Activated CD4-positive, alpha-beta T cell treated with anti-CD3 and anti-CD28 coated beads, Interleukin-2, amount 50 U/mL, for 24 hours (primary cell): ENCODE measurements at places on chromosomes 5 and 9.

DNA sequence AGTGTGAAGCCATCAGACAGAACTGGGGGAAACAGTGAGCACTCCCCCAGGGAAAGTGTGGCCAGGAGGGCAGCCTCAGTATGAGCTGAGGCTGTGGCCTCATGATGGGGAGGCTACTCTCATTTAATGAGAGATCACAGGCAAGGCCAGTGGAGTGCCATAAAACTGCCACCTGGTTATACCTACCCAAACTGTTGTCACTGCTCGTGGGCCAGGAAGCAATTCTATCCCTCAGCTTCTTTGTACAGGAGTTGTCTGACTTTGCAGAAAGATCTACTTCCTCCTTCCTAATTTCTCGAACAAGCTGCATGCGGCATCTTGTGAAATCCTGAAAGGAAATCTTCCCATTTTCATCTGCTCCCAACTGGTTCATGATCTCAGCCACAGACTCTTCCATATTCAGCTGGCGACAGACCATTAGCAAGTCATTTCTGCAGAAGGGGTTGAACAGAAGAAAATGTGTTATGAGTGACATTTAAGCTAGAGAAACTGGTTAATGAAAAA lies 50.0 kb downstream of the TSSK1B start:
- no peak for DNase-seq

DNA sequence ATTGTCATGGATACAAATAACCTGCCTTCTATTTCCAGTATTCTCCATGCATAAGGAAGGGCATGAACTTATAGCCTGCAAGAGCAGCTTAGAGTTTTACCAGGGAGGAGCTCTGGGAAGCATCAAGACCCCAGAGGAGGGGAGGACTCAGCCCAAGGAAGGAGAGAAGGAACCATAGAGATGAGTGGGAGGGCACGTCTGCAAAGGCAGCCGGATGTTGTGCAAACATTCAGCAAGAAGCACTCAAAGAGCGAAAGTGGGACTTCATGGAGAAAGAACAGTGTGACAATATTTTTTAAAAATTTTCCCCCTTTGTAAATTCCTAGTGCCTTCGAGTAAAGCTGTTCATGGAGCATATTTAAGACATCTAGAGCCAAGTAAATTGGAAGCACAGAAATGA lies 270.1 kb upstream of the PTGER4 start:
- DNase-seq = no peak

- DNase-seq = no peak
Observed at GRCh38 chr5:23014266-23014665, 161.1 kb upstream of the CDH12 start.

DNA sequence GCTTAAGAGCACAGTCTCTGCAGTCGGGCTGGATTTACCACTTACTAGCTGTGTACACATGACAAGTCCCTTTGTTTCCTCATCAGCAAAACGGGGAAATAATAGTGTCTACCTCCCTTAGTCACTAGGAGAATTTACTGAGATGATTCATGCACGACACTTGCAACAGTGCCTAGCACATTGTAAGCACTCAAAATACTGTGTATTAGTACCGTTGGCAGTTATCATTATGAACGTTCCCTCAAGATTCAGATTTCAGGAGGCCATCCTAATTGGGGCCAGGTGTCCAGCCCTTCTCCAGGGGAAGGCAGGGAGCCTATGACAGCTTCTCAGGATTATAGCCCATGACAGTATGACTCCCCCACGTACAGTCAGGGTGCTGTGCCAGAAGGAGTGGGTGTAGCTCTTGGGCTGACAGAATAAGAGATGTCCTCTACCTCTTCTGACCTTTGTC lies 164.3 kb downstream of the DOCK2 start:
- no peak for DNase-seq

GRCh38 chr5:67341478-67341877 lies 144.9 kb upstream of the CD180 start:
- DNase-seq = no peak

- no peak for DNase-seq
Observed at GRCh38 chr5:77972469-77973252, 196.5 kb upstream of the TBCA start.

GRCh38 chr9:92147030-92147851 lies 32.0 kb upstream of the SPTLC1 start:
- no peak for DNase-seq

DNA sequence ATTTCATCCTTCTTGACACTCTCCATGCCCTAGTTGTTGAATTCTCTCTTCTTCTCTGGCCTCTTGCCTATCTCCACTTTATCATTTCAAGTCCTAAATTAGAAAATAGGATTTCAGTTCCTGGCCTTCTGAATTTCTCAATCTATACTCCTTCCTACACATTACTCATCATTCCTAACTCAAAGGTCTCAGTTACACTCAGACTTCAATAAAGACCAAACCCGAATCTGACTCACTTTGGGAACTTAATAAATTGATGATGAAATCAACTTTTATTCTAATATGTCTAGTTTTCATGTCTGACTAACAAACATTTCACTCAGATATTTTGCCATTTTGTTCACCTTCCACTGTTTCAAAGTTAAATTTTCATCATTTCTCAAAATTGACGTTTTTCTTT lies 113.6 kb upstream of the TSLP start:
- no peak for DNase-seq

- DNase-seq = no peak
Observed at GRCh38 chr9:122204491-122204890, 24.3 kb downstream of the LHX6 start.

DNA sequence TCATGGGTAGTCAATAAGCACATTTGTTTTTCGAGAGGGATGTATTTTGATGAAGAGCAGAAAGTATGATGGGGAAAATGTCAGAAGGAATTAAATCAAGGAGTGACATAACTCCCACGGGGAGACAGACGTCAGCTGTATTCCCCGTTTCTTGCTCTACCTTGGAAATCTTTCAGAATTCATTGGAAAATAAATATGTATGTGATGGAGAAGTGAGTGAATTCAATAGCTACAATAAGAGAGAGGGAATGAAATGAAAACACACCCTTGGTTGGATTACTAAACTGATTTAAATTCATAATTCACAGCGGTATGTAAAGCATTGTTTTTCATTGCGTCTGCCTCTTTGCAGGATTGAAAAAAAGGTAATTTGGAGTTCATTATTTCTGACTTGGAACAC lies 209.7 kb upstream of the KLF4 start:
- DNase-seq = no peak

DNA sequence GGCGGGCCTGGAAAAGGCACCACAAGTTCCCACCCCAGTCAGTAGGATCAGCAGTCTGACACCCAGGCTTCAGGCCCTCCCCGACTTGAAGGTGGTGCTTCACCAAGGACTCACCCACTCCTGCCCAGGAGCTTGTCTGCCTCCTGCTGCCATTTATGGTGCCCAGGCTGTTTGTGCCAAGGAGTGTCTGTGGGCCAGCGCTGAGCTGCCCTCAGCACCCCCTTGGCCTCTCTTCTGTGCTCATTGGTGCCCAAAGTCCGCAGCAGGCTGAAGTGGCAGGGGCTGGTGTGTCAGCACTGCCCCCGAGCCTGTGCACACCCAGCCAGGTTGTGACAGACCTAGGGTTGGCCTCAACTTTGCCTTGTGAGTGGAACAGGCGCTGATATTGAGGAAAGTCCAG lies 23.5 kb downstream of the JMY start:
- DNase-seq = no peak

- DNase-seq = no peak
Observed at GRCh38 chr5:110702300-110702699, 24.2 kb downstream of the TMEM232 start.

DNA sequence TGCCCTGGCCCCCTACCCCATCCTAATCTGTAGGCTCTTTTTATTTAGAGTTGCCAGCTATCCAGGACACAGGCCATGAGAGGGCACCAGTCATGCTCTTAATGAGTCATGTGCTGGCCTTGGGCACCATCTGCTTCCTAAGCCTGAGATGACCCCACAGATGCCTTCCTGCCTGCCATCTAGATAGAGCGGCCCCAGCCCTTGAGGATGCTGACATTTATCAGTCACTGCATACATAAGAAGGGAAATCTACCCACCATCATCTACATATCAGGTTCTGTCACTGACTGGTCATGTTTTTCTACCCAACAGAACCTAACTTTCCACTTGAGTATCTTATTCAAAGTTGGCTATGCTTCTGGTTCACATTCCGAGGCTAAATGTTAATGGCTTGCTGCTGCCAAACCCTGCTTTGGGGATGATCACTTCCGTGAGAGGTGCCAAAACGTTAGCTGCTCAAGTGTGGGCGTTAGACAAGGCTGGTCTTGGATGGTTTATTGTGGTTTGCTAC lies 49.9 kb upstream of the TTC23L start:
- no peak for DNase-seq

- no peak for DNase-seq
Observed at GRCh38 chr5:12911156-12911555, 1006.9 kb upstream of the CTNND2 start.

DNA sequence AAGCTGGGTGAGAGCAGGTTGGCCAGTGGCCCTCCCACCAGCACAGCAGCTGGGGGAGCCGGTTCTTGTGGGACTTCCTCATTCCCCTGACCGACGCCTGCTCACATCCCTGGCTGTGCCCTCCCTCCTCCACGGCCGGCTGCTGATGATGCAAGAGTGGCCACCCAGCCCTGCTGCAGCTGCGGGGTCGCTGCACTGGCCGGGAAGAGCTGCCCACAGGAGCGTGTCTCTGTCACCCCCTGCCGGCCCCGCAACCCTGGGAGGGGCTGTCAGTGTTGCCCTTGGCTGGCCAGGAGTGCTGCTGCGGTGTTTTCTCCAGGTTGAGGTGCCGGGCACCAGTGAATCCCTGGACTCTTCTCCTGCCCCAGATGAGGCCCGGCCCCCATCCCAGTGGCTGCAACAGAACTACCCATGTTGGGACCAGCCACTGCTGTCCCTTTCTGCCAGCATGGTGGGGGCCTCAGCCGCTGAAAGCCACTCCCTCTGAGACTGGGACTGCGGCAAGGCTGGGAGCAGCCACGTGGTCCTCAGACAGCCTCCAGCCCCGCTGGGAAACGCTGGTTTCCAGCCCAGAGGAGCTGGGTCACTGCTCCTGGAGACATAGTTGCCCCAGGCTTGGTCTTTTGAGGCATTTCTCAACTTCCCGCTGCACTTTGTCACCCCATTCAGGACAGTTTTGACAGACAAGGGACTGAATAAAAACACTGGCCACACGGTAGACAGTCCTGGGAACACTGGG lies 739 bp downstream of the CARD9 start:
- DNase-seq = no peak

GRCh38 chr9:6552498-6553121 lies 92.9 kb downstream of the GLDC start:
- no peak for DNase-seq

- DNase-seq = no peak
Observed at GRCh38 chr5:37638897-37639296, 200.9 kb downstream of the GDNF start.

GRCh38 chr9:17846948-17847655 lies 268.2 kb downstream of the SH3GL2 start:
- DNase-seq = no peak

DNA sequence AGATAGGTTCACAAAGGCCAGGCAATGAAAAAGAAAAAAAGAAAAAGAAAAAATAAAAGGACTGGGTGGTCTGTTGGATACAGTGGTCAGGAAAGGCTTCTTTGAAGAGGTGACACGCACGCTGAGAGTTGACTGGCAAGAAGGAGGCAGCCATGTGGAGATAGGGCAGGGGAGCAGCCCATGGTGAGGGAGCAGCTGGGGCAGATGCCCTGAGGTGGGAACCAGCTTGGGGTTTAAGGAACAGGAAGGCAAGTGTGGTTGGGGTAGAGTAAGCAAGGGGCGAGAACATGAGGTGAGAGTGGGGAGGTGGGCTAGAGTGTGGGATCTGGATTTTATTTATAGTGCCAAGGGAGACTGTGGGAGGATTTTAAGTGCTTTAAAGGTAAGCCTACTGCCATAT lies 6.8 kb downstream of the ENHO start:
- no peak for DNase-seq

DNA sequence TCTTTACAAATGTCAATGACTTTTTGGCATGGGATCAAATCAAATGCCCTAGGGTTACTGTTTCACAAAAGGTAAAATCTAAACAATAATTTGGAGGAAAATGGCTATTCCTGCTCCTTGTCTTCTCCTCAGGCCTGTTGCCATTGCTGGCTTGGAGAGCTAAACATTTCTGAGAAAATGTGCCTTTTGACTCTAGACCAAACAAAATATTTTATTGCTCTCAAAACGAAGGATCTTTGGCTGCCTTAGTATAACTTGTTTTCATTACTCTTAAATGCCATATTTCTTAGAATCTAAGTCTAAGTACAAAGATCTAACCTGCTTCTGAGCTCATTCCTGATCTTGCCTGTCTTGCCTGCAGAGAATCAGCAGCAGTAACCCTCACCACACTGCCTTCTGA lies 116.6 kb downstream of the MUSK start:
- DNase-seq = no peak

DNA sequence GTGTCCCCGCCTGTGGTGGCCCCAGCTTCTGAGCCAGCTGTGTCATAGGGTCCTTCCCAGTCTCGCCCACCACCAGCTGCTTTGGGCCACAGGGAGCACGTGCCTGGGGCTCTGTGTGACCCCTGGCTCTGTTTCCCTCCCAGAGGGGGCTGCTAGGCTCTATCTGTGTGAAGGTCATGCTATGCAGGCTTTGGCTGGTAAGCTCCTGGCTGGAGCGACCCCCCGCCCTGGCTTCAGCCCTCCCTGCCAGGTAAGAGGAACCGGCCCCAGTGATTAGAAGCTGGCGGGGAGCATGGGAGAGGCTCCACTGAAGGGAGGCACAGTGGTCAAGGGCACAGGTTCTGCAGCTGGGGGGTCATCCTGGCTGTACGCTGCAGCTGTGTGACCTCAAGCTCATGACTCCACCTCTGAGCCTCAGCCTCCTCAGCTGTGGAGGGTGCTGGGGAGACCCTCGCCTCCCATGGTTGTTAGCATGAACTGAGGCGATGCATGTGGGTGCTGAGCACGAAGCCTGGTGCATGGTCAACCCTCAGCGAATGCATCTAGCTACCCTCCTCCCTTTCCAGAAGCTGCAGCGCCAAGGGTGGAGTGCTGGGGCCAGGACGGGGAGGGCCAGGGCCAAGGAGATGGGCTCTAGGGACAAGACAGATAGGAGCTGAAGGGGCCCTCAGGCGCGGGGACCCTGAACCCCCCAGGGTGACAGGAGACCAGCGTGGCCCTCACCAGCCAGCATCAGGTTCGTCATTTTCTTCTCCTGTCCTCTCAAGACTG lies 163.8 kb upstream of the MVB12B start:
- no peak for DNase-seq

GRCh38 chr9:106893088-106893487 lies 30.1 kb downstream of the ZNF462 start:
- DNase-seq = no peak
